ENCODE measurements at places on chromosomes 5 and 9.

DNA sequence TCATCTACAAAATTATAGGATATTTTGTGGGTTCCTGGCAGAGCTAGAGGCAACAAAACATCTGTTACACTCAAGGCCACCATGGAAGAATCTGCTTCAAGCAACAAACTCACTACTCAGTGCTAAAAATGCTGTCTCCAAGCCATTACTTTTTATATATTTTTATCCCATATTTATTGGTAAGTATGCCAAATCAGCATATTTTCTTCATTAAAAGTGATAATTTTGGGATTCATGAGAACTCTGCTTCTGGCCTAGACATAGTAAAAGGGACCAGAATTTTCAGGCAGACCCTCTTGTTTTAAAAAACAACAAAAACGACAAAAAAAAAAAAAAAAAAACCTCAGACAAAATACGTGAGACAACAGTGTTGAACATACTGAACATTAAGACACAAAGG lies 236.0 kb downstream of the EDIL3 start:
- DNase-seq = no peak

- peak; percentile 40 for DNase-seq
Measured at GRCh38 chr5:142977363-142978051, 207.3 kb downstream of the ARHGAP26 start.

DNA sequence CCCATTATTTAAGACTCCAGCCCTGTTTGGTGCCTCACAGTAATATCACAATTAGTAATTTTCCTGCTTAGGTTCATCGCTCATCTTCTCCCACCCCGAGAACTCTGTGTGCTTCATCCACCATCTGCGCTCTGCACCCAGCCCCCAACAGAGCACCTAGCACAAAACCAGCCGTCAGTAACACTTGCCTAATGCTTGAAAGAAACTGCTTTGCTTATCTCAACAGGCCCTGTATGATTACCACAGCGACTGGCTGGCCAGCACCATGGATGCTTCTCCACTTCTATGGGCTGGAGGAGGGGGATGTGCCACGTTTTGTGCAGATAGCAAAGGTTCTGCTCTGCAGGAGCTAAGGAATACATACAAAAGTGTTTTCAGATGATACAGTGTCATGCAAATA lies 166.8 kb downstream of the SPOCK1 start:
- no peak for DNase-seq

GRCh38 chr9:136901516-136902258 lies 15.4 kb downstream of the TRAF2 start:
- DNase-seq = peak; percentile 26

DNA sequence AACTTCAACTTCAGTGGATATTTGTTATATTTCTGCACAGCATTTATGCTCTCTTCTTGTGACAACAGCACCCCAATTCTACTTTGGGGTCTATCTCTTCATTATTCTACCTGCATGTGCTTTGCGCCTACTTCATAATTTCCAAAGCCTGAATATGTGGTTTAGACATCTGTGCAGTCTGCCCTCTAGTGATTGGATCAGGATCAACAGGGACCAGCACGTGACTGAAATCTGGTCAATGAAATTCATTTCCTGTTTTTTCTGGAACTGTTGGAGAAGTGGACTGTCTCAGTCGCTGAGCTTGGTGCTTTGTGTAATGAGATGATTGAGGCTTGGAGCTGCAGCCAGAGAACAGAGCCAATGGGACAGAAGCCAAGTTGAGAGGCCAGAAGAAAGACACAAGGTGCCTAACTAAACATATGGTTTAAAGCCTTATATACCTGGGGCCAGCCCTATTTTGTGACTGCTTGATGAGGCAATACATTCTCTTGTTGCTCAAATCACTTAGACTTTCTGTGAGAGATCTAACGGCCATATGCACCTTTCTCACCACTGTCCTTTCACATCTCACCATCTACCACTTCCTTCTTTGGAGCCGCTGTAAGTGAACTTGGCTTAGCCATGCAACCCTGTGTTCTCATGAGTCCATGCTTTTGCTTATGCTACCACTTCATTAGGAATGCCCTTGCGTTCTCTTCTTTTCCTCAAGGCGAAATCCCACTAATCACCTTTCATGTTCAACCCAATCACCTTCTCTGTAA lies 68.8 kb upstream of the PPP2R2B start:
- DNase-seq = no peak

DNA sequence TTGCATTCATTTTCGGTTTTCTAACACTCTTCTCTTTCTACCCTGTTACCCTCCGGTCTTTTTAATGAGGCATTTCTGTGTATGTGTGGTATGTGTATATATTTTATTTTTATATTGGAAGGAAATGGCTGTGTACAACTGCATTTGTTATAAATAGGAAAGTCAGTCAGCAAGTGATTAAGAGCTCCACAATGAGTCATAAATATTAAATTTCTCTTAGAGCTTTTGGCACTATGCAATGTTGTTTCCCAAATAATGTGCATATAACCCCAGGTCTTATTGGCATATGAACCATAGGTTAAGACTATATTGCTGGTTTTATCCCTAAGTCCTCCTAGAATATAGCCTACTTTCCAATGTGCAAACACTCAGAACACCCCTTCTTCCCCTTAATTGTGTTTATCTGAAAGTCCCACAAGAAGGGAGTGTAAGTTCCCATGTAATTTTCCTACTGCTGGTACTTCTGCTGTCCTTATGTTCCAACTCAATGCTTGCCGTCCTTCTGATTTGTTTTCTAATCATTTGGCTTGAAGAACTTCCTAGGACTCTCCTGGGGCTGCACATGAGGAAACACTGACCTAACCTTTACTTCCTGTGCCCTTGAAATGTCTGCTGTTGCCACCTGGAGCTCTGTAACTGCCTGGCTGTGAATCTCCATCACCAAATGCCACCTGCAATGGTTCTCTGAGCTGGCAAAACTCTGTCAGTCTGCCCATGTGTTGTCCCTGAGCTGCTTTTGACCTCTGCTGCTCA lies 65.5 kb upstream of the PCSK5 start:
- no peak for DNase-seq

- no peak for DNase-seq
Measured at GRCh38 chr5:73253047-73253660, 80.2 kb downstream of the TMEM174 start.

- DNase-seq = no peak
Measured at GRCh38 chr9:36074870-36075532, 38.3 kb downstream of the RECK start.

DNA sequence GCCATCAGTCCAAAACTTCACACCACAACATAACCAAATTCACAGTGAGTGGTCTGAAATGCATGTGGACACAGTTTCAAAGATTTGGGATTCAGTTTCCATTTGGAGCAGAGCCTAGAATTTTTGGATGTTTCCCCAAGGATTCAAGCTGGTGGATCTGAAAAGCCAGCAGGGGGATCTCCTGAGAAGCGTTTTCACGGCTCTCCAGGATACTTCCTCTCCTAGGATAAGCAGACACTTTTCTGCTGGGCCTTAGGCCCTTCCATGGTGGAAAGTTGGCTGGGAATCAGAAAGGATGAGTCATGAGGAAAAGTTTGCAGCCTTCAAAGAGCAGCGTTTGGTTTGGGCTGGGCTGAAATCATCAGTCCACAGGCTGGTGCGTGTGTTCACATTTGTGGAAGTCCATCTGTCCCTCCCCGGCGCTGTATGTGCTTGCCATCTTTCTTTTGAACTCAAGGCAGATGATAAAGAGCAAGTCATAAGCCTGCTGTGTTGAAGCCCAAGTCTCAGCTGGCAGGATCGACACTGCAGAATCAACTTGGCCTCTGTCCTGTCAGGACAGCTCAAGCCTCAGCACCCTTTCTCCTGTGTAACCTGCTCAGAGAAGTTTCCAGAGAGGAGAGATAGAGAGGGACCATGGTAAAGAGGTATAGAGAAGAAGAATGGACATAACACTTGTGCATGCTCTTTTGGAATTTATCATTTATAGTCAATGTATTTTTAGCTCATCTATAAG lies 152.6 kb upstream of the MSX2 start:
- DNase-seq = no peak

- no peak for DNase-seq
Measured at GRCh38 chr5:167915237-167915636, 376.2 kb upstream of the WWC1 start.

DNA sequence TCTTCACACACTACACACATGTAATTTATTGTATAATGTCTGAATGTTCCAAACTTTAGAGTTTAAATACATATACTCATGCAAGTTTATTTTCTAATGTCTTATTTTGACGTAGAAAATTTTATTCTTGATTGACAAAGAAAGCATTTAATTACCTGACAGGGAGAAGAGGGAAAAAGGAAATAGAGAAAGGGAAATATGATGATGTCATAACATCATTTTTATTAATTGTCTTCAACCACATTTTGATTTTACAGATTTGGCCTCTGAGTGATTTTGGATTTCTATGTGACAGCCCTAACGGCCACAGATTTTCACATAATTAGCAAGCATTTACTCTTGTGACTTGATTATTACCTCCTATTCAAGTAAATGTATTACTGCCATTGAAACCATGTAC lies 106.1 kb upstream of the FSTL4 start:
- no peak for DNase-seq

DNA sequence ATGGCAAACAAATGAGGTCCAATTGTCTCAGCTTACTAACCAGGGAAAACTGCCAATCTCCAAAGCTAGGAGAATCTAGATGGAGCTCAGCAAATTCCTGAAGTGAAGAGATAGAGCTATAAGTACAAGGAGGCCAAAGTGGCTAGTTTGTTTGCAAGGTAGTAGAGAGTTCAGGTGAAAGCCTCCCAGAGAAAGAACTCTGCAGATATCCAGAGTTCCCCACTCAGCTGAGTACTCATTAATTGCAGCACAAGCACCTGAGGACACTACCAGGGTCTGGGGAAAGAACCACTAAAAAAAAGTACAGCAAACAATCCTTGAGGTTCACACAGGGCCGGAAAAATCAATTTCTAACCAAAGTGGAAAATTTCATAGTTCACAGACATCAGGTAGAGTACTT lies 250.9 kb downstream of the TMEM232 start:
- DNase-seq = no peak

GRCh38 chr9:78775211-78775610 lies 478.3 kb downstream of the PSAT1 start:
- DNase-seq = no peak

GRCh38 chr9:92618633-92619225 lies 51.2 kb downstream of the IPPK start:
- no peak for DNase-seq

DNA sequence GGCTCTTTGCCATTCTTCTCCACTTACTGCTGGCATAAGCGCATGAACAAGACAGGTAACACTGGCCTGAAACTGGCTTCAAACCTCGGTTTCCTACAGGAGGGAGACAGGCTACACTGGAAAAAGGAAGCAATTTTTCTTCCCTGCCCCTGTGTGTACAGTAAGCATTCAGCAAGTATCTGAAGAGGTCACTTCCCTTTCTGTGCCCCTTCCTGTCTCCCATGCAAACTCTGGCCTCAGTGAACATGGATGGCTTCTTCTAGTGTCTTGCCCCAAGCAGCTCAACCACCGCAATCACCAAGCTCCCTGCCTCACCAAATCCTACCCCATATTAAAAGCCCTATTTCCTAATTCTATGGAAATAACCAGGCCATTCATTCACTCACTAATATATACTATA lies 42.4 kb downstream of the SERINC5 start:
- no peak for DNase-seq

DNA sequence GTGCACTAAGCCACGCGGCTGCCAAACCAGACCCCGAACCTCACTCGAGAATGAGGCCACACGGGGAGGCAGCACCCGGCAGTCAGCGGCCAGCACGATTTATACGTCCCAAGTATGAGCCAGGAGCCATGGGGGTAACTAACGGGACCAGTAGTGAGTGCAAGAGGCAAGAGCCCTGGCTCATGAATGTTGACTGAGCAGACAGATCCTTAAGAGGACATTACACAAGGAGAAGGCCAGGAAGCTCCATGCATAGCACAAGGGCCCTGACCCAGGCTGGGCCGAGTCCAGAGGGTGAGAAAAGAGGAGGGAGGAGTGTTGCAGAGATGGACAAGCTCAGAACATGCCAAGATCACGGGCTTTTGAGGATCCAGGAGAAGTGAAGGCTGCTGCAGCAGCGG lies 58.6 kb upstream of the PHYKPL start:
- no peak for DNase-seq

- DNase-seq = no peak
Measured at GRCh38 chr5:131976414-131977211, 31.1 kb upstream of the MEIKIN start.

- DNase-seq = no peak
Measured at GRCh38 chr9:36718612-36719011, 145.9 kb downstream of the MELK start.

DNA sequence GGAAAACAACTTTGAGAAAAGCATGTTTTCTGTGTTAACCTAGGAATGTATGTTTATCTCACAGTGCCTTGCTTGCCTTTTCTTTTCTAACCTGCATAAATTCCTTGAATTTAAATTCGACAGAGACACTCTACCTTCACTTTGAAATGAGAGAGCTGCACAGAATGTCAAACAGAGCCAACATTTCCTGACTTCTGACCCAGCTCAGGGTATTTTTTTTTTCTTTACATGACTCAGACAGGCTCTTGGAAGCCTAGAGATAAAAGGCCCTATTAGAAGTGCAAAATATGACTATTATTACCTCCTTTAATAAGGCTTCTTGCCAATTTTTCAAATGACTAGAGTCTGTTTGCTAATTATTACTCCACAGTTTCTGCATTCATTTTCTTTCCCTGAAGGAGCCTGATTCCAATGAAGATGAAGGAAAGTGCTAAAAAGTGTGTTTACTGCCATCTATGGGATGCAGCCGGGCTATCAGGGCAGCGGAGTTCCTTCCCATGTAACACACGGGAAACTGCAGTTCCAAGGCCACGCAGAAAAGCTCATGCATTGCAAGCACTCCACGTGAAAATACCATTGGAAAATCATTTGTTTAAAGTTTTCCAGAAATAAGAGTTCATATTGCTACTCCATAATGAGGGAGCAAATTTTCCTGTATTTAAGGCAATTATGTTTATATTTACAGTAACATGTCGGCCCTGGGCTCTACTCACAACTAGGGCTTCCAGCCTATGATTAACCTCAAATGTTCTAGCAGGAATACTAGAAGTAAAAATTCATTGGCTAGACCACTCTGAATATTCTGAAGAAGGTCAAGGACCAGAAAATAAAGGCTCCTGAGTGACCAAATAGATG lies 485.6 kb downstream of the ZSWIM6 start:
- DNase-seq = no peak

DNA sequence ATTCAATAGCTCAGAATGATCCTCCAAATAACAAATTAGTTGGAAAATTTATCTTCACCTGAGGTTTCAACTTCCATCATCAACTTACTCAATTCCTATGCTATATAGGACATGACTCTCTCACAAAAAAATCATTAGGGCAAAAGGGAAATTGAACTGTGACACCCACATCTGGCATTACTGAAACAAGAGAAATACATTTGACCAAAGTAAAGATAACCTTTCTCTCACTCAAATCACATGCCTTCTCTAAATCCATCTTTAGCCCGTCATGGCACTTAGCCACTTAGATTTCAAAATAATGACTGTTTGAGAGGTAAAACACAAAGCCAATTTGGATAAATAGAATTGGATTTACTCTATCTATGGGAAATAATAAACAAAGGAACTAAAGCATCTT lies 126.4 kb downstream of the ADAMTS6 start:
- DNase-seq = no peak

- DNase-seq = no peak
Measured at GRCh38 chr5:27494887-27495286, 456.5 kb upstream of the CDH9 start.

All from activated T-helper 1 cell treated with Interleukin-2 at 50 U/mL for 16 hours (primary cell).